ENCODE measurements at places on chromosomes 12 and 14. TPM values are rescaled to one million over a fixed set of nuclear protein-coding genes. Genes with fewer than 3 reads are reported as not detected.

DNA sequence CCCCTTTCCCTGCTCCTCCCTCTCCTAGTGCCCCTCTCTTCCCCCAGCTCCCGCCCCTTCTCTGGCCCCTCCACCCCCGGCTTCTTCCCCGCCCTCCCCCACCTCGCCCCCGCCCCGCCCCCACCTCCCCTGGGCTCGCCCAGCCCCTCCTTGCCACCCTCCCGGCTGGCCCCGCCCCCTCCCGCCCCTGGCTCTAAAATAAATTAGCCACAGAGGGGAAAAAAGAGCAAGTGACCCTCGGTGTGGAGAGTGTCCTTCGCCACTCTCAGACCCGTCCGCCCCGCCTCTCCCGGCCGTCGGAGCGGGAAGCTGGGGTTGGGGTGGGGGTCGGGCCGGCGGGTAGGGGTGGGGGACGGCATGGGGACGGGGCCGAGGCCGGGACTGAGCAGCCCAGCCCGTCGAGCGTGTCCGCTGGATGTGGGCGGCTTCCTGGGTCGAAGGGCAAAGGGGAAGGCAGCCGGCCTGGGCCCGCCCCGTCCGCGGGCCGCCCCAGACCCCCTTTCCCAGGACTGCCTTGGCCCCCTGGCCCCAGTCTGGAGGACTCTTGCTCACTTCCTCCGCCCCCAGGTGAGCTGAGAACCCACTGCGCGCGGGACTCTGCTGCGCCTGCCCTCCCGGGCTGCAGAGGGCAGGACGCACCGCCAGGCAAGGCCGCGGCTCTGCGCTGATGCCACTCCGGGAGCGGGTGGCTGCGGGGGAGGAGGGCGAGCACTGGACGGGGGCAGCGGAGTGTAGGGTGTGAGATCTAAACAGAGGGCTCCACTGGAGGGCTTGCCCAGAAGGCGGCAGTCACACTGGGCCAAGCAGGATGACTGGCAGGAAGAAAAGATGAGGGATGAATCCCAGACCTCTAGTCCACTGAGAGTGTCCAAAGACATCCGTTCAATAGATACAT is 570 bp upstream of the FIGNL2 start:
- H3K27ac ChIP-seq, result no peak overlapping the region
- no peak overlapping the region for H3K4me3 ChIP-seq
- peaks cover 6% of the 10 kb centered on the region for H3K4me1 ChIP-seq
- H3K27me3 ChIP-seq, result peaks cover 26% of the 10 kb centered on the region

- peaks cover 9% of the 10 kb centered on the region for H3K27me3 ChIP-seq
- H3K4me1 ChIP-seq, result peaks cover 3% of the 10 kb centered on the region
- no peak overlapping the region for H3K27ac ChIP-seq
- no peak for DNase-seq
- H3K36me3 ChIP-seq, result no peaks in the 10 kb centered on the region
- H3K4me3 ChIP-seq, result no peak overlapping the region
These were observed 9.0 kb upstream of the NOVA1 start for GRCh38 chr14:26606729-26607312.

DNA sequence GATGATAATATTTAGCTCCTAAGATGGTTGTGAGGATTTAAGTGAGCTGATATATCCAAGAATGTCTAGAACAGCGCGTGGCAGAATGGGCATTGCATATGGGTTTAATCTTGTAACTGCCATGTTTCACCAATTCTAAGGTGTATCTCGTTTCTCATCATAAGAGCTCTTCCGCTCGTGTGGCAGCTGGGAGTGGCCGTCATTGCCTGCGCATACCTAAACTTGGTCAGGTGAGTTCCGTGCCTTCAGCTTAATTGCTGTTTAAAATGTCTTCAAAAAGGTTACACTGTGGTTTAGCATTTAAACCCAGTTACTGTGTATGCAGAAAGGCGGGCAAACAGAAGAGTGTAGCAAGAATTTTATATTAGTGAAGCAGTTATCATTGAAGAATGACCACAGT is 4.5 kb upstream of the AQP2 start:
- DNase-seq, result no peak
- H3K4me1 ChIP-seq, result peaks cover 12% of the 10 kb centered on the region
- H3K27ac ChIP-seq, result no peak overlapping the region

DNA sequence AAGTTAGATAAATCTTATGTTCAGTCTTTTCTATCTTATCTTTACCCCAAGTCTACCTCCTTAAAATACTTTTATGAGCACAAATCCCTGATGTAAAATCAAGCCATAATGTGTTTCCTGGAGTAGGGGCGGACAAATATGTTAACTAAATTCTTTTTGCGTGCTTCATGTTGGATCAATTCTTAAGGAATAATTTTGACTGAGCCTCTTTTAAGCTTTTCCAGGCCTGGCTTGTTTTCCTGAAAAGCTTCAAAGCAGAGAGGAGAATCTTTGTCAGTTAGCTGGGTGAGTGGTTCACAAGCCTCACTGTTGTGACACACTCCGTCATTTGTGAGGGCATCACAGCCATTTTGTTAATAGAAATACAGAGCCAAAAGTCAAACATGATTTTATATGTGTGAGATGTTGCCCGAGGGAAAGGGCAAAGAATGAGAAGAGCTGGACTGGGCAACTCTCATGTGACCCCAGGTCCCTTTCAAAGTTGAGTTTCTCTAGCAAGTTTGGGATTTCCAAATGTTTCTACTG is 468.9 kb downstream of the RGS6 start:
- no peak overlapping the region for H3K27ac ChIP-seq
- no peak overlapping the region for H3K4me3 ChIP-seq
- DNase-seq, result no peak
- peaks cover 30% of the 10 kb centered on the region for H3K27me3 ChIP-seq
- H3K4me1 ChIP-seq, result peaks cover 2% of the 10 kb centered on the region
- peaks cover 1% of the 10 kb centered on the region for H3K36me3 ChIP-seq

EIF2S1 gene
- 91.5 TPM for total RNA-seq

POLR3B gene
- total RNA-seq, result 9.6 TPM

CLEC4A gene
- total RNA-seq, result 1.1 TPM

ADGRD1 gene
- total RNA-seq, result 4.7 TPM

DNA sequence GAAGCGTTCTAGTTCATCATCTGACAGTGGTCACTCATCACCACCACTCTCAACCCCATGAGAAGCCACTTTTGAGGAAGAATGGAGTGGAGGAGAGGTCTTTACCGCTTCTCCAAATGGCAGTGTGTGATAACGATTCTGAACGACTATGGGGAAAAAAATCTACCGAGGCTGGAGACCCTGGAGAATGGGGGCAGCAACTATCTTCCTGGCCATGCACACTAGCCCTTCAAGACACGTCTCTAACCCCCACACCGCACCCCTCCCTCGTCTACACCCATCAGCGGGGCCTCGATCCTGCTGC is 365 bp downstream of the ING4 start:
- H3K4me3 ChIP-seq, result peak overlapping the region; percentile 99
- no peak for DNase-seq
- H3K27me3 ChIP-seq, result no peaks in the 10 kb centered on the region
- peaks cover 10% of the 10 kb centered on the region for H3K36me3 ChIP-seq

HOXC9 gene
- not detected for total RNA-seq

CLECL1 gene
- total RNA-seq, result not detected

DNA sequence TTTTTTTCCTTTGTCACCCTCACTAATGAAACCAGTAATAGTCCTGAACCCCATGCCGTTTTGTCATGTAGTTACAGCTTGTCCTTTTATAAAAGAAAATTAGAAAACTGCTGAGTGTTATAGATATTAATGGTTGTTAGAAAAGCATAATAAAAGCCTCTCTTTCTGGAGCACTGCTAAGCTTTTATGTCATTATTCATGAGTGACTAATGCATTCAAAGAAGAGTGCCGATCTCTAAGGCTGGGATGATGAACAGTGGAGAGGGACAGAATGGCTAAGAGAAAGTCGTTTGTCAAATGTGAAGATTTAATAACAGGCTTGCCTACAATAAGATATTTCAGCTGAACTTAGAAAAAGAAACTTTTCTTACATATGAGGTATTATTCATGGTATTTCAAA is 121.6 kb downstream of the MGAT4C start:
- no peak overlapping the region for H3K4me3 ChIP-seq
- no peak overlapping the region for H3K27ac ChIP-seq
- no peaks in the 10 kb centered on the region for H3K27me3 ChIP-seq
- H3K36me3 ChIP-seq, result no peaks in the 10 kb centered on the region
- no peak for DNase-seq

DNA sequence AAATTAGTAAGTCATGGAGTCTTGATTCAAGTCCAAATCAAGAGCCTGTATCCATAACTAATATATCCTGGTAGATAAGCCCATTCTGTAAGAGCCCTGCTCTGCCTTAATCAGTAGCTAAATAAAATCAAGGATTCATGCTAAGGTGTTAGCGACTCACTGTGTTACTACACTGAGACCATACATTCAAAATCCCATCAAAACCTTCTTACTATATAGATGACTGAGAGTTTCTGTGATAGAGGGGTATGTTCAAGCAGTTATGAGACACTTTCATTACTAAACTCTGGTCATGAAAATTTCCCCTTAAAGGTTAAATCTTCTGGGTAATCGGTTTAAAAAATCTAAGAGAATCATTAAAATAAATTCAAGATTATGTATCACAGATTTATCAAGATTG is 78.5 kb downstream of the MDGA2 start:
- H3K4me1 ChIP-seq, result no peaks in the 10 kb centered on the region
- no peaks in the 10 kb centered on the region for H3K27me3 ChIP-seq
- H3K4me3 ChIP-seq, result no peak overlapping the region
- H3K27ac ChIP-seq, result no peak overlapping the region

GRCh38 chr12:107571492-107571891 is 114.1 kb upstream of the PWP1 start:
- peaks cover 12% of the 10 kb centered on the region for H3K27me3 ChIP-seq
- H3K4me3 ChIP-seq, result no peak overlapping the region
- H3K27ac ChIP-seq, result no peak overlapping the region
- no peak for DNase-seq
- H3K36me3 ChIP-seq, result no peaks in the 10 kb centered on the region
- H3K4me1 ChIP-seq, result no peaks in the 10 kb centered on the region

GRCh38 chr12:94133964-94134795 is 14.2 kb upstream of the PLXNC1 start:
- DNase-seq, result no peak

GRCh38 chr14:63928744-63929174 is 76.0 kb downstream of the SYNE2 start:
- H3K4me1 ChIP-seq, result peaks cover 8% of the 10 kb centered on the region
- H3K27ac ChIP-seq, result no peak overlapping the region
- DNase-seq, result no peak
- H3K36me3 ChIP-seq, result no peaks in the 10 kb centered on the region
- H3K27me3 ChIP-seq, result no peaks in the 10 kb centered on the region

OR4K2 gene
- total RNA-seq, result not detected
